KG1 (cell line): ENCODE measurements at places on chromosomes 6 and 20.
A peak's percentile ranks its signal among the peaks of the same experiment; 100 is the strongest.

DNA sequence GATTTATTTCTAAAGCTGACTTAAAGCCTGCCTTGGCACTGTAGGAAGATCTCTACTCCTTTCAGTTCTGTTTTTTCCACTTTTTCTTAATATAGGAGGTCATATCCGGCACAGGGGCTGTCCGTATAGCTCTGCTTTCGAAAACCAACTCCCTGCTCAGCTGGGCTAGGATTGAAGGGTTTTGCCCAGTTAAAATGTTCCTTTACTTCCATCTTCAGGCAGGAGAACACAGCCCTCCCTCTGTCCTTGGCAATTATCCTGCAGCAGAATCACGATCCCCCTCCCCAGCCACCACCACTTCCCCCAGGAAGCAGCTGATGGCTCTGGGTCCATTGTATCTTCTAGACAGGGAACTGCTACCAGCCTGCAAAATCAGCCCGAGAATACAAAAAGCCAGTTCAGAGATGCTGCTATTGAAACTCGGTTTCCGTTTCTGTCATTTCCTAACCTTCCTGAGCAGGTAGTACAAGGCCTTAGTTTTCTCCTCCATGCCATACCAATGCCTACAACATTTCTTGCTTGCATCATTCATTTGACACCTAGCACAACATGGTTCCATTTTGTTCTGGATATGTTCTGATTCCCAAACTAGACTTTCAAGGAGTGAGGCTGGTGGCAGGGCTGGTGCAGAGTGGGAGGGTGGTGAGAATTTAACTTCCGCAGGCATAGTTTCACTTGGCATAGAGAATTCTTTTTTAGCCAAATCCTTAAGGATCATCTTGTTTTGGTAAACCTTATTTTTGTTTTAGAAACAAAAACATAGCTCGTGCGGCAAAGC is 53.9 kb downstream of the FAM50B start:
- DNase-seq: no peak

DNA sequence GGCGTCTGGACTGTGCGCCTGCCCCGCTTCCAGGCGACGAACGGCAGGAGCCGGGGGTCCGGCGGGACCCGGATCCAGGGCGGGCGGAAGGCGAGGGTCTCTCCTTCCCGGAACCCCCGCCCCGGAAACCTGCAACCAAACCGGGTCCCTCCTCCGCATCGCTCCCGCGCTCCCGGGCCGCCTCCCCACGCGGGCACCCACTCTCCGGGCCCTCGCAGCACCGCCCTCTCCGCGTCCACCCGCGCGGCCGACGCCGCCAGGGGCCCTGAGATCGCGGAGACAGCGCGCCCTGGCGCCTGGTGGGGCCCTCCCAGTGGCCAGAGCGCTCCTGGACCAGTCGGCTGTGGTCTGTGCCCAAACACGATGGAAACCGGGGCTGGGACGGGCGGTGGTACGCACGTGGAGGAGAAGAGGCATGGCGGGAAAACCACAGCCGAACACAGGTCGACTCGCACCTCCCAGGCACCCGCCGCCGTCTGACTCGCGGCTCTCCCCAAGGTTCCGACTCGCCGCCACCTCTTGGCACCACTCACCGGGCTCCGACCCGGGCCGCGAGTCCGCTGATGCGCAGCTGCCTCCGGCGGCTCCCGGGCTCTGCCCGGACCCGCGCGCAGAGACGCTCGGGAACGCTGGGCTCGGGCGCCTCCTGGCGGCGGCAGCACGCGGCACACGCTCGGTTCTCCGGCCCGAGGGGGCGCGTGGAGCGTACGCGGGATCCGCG is 7.9 kb downstream of the NKX2-2 start:
- DNase-seq: peak; percentile 39

DNA sequence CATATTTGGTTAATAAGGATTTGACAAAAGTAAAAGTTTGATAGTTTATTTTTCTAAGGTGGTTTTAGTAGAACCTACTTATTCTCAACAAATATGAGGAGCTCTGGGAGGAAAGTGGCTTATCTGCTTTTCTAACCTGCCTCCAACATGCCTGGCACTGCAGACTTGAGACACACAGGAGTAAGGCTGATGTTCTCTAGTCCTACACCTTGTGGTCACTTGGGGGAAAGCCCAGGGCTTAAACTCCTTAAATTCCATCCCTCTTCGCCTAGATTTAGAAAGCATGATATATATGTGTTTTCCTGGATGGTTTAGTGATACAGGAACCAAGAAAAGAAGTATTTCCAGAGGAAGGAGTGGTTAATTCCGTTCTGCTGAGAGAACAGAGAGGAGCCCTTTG is 39.9 kb upstream of the SAMD5 start:
- DNase-seq: no peak

DNA sequence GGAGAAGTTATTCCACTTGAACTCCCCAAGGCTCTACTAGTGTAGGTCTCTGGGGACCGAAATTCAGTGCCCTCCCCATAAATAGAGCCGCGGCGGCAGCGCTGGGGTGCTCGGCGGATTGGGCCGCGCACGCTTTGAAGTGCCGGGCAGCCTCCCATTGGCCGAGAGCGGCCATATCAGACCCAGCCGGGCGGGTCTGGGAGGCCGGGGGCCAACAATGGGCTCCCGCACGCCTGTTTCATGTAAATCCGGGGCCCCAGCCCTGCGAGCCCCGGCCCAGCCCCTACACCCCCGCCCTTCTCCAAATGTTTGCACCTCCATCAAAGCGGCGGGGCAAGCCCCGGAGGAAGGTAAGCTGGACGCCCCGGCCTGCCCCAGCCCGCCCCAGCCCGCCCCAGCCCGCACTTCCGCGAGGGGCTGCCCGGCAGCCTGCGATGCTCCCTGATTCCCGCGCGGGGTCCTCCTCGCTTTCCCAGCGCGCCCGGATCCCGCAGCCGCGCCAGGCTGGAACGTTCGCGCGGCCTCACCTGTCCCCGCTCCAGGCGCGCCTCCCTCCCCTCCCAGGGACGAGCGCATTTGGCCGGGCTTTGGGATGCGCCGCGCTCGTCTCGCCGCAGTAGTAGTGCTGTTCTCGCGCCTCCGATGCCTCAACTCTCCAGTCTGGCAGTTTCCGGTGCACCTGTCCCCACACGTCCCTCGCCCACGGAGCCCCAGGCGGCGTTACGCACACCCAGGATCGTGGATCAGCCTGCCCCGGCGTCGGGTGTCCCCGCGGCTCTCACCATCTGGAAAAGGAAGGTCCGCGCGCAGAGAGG is at the start of gene TBXT:
Gene TBXT, minus strand, starts transcription at position 51 of the 815 bp plus-strand sequence. CDS start 260 bp downstream, outside the sequence.
- DNase-seq: no peak

GRCh38 chr20:63140514-63141433 is 75.2 kb downstream of the YTHDF1 start:
- DNase-seq: no peak

DNA sequence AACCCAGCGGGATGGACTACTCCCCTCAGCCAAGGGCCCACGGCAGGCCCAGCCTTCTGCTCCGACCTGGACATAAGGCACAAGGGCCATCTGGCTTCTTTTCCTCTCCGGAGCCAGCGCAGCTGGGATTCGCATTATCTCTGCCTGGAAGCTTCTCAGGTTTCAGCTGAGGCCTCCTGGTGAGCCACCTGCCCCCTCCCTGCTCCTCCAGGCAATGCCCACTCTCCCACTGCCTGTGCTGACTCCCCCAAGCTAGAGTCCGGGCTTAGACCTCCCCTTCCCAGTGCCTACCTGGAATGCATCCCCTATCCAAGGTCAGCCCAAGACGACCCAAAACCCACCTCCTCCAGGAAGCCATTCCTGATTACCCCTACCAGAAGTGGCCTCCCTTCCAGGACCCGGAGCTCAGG is 60.7 kb downstream of the EZR start:
- no peak for DNase-seq

DNA sequence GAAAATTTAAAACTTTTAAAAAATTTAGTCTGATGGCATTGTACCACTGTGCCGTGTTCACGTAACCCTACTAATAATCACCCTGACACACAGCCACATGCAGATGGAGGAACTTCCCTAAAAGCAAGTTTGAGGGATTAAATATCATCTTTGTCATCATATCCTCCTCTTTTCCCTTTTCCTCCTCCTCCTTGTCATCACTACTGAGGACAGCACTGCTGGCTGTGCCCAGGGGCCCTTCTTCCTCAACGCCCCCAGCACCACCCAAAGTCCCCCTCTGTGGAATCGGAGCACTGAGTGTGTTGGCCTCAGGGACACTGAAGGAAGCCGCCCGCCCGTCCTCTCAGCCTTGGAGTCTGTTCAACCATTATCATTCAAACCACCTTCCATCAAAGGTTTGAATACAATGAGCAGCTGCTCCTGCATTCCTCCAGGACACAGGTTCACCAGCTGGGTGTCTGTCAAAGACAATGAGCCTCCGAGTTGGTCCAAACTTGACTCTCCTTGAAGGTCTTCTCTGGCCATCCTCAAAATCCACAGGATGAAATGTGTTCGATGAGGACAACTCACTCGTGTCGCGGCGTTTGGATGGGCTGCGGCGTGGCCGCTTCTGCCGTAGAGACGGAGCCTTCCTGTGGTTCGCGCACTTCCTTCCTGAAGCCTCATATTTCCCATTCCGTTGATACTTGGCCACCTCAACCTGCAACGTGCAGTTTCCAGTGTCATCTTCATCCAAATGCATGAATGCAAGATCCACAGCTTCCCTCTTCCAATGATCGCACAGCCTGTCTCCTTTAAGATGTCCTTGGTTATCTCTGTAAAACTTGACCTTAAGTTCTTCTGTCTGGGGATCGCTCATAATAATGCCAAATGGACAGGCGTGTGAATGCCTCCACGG is 23.3 kb downstream of the NQO2 start:
- peak; percentile 88 for DNase-seq

- no peak for DNase-seq
Observed at GRCh38 chr6:155100591-155100990, 105.5 kb downstream of the TIAM2 start.

DNA sequence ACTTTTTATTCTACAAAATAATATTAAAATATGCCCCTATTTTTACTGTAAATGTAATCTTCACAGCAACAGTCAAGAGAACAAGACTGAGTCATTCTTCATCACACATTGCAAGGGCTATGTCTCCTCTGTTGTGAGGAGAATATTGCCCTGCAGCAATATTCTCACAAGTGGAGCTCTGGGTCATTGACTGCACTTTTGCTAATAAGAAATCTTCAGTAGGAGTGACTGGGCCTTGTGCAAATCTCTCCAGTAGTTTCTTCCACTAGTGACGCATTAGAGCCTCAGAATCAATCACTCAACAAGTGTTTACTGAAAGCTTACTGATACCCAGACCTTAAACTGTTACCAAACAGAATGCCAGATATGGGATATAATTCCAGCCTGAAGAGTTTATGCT is 49.1 kb downstream of the LAMA2 start:
- no peak for DNase-seq

DNA sequence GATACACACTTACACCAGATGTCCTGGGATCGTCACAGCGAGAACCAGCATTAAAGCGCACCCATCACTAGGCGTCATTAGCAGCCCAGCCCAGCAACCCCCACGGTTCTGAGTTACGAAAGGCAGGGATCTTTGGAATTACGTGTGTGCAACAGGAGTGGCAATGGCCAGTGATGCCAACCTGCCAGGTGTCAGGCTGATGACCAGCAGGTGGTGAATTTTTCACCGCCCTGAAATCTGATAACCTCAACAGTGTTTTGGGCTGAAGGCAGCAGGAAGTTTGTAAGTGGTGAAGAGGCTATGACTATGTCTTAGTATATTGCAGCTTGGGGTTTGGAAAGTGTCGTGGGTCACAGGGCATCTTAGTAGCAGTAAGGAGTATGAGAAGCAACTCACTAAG is 166.1 kb downstream of the TMEM242 start:
- no peak for DNase-seq

DNA sequence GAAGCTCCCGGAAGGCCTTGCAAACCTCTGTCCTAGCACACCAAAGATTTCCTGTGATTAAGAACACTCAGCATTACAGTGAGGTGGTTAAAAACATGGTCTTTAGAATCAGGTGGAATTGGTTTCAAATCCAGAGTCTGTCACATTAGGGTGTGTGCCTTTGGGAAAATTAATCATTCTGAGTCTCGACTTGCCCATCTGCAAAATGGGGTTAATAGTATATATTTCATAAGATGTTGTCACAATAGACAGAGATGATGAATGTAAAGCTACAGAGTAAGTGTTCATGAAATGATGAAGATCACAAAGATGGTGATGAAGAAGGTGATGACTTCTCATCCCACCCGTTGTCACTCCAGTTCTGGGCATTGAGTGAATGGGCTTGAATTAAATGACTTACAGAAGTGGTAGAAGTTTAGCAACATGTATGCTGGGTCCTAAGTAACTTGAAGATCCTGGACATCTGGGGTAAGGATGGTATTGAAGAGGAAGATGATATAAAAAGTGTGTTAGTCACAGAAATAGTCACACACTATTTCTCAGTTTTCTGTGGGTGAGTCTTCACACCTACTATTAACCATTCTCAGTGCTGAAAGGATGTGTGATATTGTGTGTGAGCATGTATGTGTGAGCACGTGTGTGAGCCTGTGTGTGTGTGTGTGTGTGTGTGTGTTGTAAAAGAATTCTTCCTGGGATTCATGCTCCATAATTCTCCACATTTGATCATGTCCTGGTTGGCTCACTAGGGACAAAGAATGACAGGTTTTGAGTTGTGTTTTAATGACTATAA is 28.0 kb upstream of the NEDD9 start:
- no peak for DNase-seq

- DNase-seq: no peak
Observed at GRCh38 chr6:151658091-151658490, 149.4 kb upstream of the ESR1 start.

DNA sequence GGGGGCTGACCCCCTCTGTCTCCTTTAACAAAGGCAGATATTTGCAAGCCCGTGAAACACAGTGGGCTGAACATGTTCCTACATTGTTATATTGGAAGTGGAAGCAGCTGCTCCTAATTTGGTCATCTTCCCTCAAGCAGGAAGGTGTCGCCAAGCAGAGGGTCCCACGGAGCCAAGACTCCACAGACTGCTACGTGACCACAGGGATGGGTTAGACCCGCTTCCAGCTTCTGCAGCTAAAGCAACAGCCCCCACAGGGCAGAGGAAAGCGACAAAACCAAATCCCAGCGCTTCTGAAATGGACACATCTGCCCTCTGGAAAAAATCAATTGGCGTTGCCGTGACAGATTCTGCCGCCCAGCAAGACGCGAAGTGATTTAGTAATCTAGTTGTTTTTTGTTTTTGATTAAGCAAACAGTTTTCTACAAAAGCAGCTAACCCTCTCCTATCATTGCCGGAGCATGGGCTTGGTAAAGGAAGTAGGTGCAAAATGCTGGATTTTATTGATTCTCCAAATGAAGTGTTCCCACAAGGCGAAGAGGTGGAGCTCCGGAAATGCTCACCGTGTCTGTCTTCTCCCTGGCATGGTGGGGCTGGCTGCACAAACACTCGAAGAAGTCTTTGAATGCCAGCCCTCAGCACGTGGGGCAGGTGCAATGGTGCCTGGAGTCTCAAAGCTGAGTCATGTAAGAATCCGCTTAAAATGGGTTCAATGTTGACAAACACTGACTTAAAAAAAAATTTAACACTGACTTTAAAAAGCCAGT is 79.4 kb upstream of the FRMD1 start:
- DNase-seq: no peak

- DNase-seq: no peak
Observed at GRCh38 chr6:133040094-133040802, 200.9 kb upstream of the EYA4 start.

- no peak for DNase-seq
Observed at GRCh38 chr20:56870271-56870670, 241.2 kb downstream of the TFAP2C start.

GRCh38 chr20:4153251-4153650 is 137.9 kb upstream of the RNF24 start:
- no peak for DNase-seq

GRCh38 chr6:15462717-15463525 is 199.9 kb downstream of the DTNBP1 start:
- DNase-seq: no peak
